IgD-negative memory B cell (primary cell): ENCODE measurements at places on chromosomes 7 and 10. TPM values are rescaled to one million over a fixed set of nuclear protein-coding genes. Genes with fewer than 3 reads are reported as not detected.

LRGUK gene
- 0.08 TPM for polyA plus RNA-seq

TMEM130 gene
- polyA plus RNA-seq, result not detected

MMRN2 gene
- not detected for polyA plus RNA-seq

FAM241B gene
- polyA plus RNA-seq, result 1.2 TPM

TMEM139 gene
- polyA plus RNA-seq, result not detected

COPS6 gene
- 121 TPM for polyA plus RNA-seq

UNC5B gene
- not detected for polyA plus RNA-seq

CALHM1 gene
- 1.4 TPM for polyA plus RNA-seq

DYNC1I1 gene
- not detected for polyA plus RNA-seq

SEMA3D gene
- polyA plus RNA-seq, result not detected

FAM180A gene
- not detected for polyA plus RNA-seq

CFTR gene
- not detected for polyA plus RNA-seq

TUBB8 gene
- polyA plus RNA-seq, result 0.59 TPM

PAPOLB gene
- not detected for polyA plus RNA-seq

EBLN1 gene
- not detected for polyA plus RNA-seq

TCERG1L gene
- polyA plus RNA-seq, result not detected

RPEL1 gene
- polyA plus RNA-seq, result not detected

FGF8 gene
- polyA plus RNA-seq, result not detected

FAM25G gene
- polyA plus RNA-seq, result not detected

PSD gene
- polyA plus RNA-seq, result 2.8 TPM

SLC16A12 gene
- not detected for polyA plus RNA-seq

DCLRE1C gene
- 49.7 TPM for polyA plus RNA-seq

ASAH2 gene
- 1.5 TPM for polyA plus RNA-seq

PPIA gene
- polyA plus RNA-seq, result 4,265 TPM

GPR15LG gene
- not detected for polyA plus RNA-seq

PLAC9 gene
- not detected for polyA plus RNA-seq

PRDX3 gene
- polyA plus RNA-seq, result 71.2 TPM

GTF2IRD1 gene
- not detected for polyA plus RNA-seq

CYP26A1 gene
- not detected for polyA plus RNA-seq
